Activated effector memory CD4-positive, alpha-beta T cell treated with anti-CD3 and anti-CD28 coated beads, Interleukin-2, amount 50 U/mL, for 16 hours (primary cell): ENCODE measurements at places on chromosomes 16 and 17.

DNA sequence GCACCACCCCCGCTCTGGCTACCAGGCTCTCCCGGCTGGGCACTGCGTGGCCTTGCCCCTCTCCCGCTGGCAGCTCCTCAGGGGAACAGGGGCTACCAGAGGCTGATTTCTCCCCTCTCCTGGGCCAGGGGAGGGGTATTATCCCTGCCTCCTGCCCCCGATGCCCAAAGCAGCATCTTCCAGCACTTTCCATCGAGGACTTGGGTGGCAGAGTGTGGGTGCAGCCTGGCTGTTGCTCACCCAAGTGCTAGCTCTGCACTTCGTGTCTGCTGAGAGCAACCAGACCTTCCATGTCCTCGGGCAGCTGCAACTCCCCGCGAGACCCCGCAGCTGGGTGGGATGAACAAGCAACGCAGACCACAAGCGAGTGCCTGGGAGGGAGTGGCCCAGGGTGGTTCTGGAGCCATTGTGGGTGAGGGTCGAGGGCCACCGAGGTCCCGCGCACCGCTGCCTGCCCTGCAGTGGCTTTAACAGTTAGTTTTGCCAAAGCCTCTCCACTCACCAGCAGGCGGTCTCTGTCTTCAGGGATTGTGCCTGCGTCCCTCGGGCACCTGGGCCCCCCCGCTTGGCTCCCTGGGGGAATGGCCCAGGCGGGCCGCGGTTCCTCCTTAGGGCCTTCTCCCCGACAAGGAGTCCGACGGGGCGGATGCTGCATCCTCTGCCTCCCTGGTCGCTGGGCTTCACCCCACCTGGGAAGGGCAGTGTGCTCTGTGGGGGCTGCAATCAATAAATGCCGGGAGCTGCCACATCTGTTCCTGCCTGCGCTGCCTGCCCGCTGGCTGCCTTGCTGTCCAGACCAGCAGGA lies 8.4 kb downstream of the SLC25A10 start:
- no peak for DNase-seq

DNA sequence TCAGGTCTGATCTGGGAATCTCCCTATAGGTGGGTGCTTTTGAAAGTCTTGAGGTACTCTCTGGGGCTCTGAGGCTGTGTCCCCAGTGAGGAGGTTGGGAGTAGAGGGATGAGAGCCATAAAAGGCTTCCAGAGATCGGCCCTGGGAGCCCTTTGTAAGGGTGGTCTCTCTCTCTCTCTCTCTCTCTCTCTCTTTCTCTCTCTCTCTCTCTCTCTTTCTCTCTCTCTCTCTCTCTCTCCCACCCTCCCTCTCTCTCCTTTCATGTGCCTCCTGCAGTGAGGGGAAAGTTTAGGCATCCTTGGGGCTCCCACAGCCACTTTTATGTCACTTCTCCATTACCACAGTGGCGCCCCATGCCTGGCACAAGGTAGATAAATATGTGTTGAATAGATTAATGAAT lies 271.3 kb upstream of the N4BP1 start:
- DNase-seq = no peak

GRCh38 chr17:21296097-21297025 lies 11.8 kb downstream of the MAP2K3 start:
- no peak for DNase-seq

GRCh38 chr17:16005636-16006035 lies 6.0 kb downstream of the TTC19 start:
- DNase-seq = no peak

GRCh38 chr16:2860826-2861567 lies 3.0 kb upstream of the PRSS22 start:
- no peak for DNase-seq

DNA sequence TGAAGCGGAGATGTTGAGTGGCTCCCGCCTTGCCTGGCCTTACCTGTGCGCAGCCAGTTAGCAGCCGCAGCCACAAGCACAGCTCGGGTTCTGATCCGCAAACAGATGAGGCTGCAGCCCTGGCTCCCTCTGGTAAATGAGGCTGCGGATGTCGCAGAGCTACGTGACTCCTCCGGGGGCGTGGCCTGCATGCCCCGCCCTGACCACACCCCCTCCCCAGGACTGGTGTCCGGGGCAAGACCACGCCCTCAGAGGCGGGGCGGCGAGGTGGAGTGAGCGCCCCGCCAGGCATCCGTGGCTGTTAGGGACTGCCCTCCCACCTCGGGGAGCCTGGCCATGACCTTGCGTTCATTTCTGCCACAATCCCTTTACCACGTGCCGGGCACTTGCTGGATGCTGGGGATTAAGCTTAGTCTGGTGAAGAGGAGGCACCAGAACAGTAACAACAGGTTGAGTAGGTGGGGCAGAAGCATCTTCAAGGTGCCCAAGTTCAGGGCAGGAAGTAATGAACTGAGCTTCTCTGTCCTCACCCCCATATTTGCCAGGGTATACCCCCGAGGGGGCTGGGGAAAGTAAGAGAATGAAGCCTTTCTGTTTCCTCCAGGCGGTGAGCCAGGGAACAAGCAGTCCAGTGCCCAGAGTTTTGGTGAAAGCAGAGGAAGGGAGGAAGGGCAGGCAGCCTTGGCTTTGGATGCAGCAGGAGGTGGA lies at the start of gene ALDOC:
ALDOC (minus strand) TSS at position 138 of the 708 bp plus-strand sequence. CDS start 1,363 bp downstream, outside the sequence.
- DNase-seq = peak; percentile 99

- peak; percentile 74 for DNase-seq
These were observed 397 bp downstream of the RIPOR1 start for GRCh38 chr16:67528870-67529581.

DNA sequence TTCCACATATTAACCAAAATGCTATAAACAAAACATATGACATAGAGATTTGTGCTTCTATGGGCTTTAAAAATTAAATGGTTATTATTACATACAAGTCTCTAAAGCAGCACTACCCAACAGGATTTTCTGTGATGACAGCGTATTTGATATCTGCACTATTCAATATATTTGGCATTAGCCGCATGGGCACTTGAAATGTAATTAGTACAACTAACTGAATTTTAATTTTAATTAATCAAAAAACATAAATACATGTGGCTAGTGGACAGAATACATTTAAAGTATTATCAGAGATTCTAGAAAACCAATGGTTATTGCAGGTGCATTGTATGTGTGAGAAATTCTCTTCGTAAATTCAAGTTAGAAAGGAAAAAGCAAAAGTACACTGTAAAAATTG lies 45.9 kb downstream of the BRIP1 start:
- DNase-seq = no peak

GRCh38 chr16:57007530-57007929 lies 18.2 kb downstream of the NLRC5 start:
- peak; percentile 42 for DNase-seq
